ENCODE measurements at places on chromosomes 16 and 17.

GRCh38 chr17:32593003-32593402 is 106.2 kb downstream of the CDK5R1 start:
- no peak for DNase-seq

- DNase-seq: no peak
These were observed 12.8 kb downstream of the PECAM1 start for GRCh38 chr17:64377769-64378282.

GRCh38 chr16:83118365-83118764 is 491.6 kb downstream of the CDH13 start:
- DNase-seq: no peak

DNA sequence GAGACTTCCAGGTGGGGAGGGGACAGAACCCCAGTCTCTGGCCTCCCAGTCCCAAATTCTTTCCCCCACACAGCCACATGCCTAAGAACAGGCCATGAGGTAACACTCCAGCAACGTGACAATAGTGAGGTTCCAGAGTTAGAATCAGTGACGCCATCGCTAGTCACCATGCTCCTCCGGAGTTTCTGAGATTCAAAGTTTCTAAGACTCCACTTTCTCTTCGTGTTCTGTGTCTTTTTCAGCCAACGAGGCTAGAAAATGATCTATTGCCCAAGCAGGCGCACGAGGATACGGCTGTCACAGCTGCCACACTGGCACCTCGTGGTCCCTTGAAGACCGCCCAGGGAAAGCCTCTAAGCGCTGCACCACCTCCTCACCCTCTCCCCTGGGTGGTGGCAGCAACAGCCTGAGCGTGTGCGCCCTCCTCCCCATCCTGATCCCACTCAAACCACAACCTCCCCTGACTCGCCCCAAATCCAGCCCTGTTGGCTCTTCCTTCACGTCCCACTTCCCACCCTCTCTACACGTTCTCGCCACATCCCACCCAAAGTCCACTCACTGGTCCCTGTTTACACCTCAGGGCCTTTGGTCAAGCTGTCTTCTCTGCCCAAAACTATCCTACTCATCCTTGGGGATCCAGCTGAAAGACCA is 1.0 kb downstream of the MCRIP1 start:
- DNase-seq: no peak

GRCh38 chr16:3716831-3717234 is 491 bp downstream of the TRAP1 start:
- DNase-seq: no peak

DNA sequence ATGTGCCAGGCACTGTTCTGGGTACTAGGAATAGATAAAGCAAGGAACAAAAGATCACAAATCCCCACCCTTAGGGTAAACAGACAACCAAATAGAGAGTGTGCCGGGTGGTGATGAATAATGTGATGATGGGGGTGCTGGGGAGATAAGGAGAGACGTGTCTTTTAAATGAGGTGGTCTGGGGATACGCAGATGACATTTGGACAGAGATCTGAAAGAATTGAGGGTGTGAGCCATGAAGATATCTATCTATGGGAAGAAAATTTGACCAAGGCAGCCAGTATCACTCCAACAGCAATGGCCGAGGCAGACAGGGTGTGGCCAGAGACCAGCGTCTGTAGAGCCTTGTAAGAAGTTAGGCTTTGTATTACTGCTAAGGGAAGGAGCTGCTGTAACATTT is 165.3 kb downstream of the MRTFB start:
- DNase-seq: no peak

DNA sequence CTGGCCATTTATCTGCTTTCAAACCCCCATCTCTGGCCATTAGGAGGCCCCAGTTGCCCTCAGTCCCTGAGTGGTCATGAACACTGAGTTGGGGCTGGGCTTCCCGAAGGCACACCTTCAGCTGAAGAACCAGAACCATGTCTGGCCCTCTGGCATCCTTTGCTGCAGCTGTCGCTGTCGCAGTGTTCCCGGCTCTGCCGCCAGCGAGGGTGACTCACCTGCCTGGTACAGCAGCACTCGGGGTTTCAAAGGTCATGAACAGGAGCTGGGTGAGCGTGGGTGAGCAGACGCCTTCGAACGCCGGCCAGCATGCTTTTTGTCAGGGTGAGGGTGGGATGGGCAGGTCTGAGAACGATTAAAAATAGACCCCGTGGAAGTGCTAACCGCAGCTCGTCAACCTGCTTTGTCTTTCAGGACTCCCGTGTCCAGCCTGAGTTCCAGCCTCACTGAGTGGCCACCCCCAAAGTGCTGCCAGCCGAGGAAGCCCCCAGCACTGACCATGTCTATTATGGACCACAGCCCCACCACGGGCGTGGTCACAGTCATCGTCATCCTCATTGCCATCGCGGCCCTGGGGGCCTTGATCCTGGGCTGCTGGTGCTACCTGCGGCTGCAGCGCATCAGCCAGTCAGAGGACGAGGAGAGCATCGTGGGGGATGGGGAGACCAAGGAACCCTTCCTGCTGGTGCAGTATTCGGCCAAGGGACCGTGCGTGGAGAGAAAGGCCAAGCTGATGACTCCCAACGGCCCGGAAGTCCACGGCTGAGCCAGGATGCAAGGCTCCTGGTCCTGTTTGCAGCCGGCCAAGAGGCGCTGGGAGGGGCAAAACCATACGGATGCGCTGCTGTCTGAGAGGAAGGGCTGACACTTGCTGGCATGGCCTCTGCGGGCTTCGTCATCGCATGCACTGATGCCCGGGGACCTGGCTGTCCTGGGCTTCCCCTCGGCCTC is 7.6 kb downstream of the SNN start:
- no peak for DNase-seq
